IMR-90 (cell line): ENCODE measurements at places on chromosomes 12 and 14. TPM values are rescaled to one million over a fixed set of nuclear protein-coding genes. Genes with fewer than 3 reads are reported as not detected.

GRCh38 chr14:70595443-70596185 lies 4.8 kb downstream of the MED6 start:
- H3K4me3 ChIP-seq: no peak overlapping the region
- H3K27me3 ChIP-seq: no peaks in the 10 kb centered on the region
- H3K4me1 ChIP-seq: peaks cover 3% of the 10 kb centered on the region; the same call in 1 of the 2 replicates
- DNase-seq: peak; percentile 48
- H3K36me3 ChIP-seq: peaks cover 30% of the 10 kb centered on the region
- H3K27ac ChIP-seq: no peak overlapping the region

- H3K4me3 ChIP-seq: no peak overlapping the region
- H3K27me3 ChIP-seq: no peaks in the 10 kb centered on the region
- H3K36me3 ChIP-seq: 0 out of 2 replicates have a peak, but pooled peaks cover 4% of the 10 kb centered on the region
- no peak for DNase-seq
- no peak overlapping the region for H3K27ac ChIP-seq
These were observed 50.9 kb downstream of the TRAF3 start for GRCh38 chr14:102828151-102828550.

DNA sequence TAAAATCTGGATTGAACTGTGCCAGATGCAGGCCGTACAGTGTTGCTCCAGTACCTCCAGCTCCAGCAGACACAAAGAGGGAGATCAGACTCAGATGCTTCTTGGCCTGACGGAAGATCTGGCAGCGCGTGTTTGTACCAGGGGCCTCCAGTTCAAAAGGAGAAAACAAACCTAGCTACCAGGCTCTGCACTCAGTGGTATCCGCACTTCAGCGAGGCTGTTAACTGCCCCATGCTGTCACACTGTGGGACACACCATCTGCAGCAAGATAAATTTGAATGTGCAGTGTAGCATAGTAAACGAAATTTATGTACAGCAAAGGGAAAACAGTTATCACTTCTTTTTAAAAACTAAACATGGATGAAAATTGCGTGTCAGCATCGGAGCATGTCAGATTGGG lies 5.1 kb downstream of the DYNC1H1 start:
- no peak for DNase-seq
- no peaks in the 10 kb centered on the region for H3K27me3 ChIP-seq
- H3K36me3 ChIP-seq: peaks cover 8% of the 10 kb centered on the region
- no peak overlapping the region for H3K4me3 ChIP-seq
- peaks cover 2% of the 10 kb centered on the region for H3K4me1 ChIP-seq

DNA sequence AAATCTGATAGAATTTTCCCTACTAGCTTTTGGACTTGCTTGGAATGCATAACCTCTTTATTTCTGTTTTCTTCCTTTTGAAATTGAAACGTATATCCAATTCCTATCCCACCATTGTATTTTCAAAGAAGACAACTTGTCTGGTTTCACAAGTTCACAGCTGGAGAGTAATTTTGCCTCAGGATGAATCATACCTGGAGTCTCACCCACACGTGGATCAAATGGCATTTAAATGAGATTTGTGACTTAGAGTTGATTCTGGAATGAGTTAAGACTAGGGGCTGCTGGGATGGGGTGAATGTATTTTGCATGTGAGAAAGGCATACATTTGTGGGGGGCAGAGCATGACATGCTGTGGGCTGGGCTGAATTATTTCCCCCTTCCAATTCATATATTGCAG lies 516.5 kb upstream of the MGAT4C start:
- no peak overlapping the region for H3K4me3 ChIP-seq
- no peaks in the 10 kb centered on the region for H3K4me1 ChIP-seq
- H3K36me3 ChIP-seq: no peaks in the 10 kb centered on the region
- no peaks in the 10 kb centered on the region for H3K27me3 ChIP-seq
- DNase-seq: peak; percentile 43

- H3K36me3 ChIP-seq: no peaks in the 10 kb centered on the region
- H3K4me1 ChIP-seq: no peaks in the 10 kb centered on the region
- no peak for DNase-seq
- no peaks in the 10 kb centered on the region for H3K27me3 ChIP-seq
- no peak overlapping the region for H3K4me3 ChIP-seq
- no peak overlapping the region for H3K27ac ChIP-seq
These were observed 427.7 kb downstream of the FUT8 start for GRCh38 chr14:65840118-65840751.

- no peaks in the 10 kb centered on the region for H3K27me3 ChIP-seq
- no peak overlapping the region for H3K27ac ChIP-seq
- DNase-seq: no peak
- H3K36me3 ChIP-seq: no peaks in the 10 kb centered on the region
- H3K4me1 ChIP-seq: no peaks in the 10 kb centered on the region
These were observed 10.3 kb upstream of the SLCO1B3 start for GRCh38 chr12:20800160-20800559.

DNA sequence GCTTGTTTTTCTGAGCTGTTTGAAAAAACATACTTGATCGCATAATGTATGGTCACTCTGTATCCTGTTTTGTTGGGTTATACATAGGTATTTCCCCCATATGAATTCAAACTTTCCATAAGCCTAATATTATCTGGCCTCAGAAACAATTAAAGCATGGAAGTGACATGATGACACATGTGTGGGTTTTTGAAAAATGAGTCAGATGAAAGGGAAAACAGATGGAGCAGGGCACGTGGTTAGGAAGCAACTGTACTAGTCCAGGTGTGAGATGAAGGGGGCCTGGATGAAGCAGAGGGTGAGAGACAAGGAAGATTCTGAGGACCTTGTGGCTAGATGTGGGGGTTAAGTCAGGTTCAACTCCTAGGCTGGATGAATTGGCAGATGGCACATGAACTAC lies 92.7 kb upstream of the DNM1L start:
- peak; percentile 54 for DNase-seq
- H3K4me1 ChIP-seq: peaks cover 13% of the 10 kb centered on the region
- no peak overlapping the region for H3K4me3 ChIP-seq
- no peak overlapping the region for H3K27ac ChIP-seq
- H3K27me3 ChIP-seq: no peaks in the 10 kb centered on the region

DNA sequence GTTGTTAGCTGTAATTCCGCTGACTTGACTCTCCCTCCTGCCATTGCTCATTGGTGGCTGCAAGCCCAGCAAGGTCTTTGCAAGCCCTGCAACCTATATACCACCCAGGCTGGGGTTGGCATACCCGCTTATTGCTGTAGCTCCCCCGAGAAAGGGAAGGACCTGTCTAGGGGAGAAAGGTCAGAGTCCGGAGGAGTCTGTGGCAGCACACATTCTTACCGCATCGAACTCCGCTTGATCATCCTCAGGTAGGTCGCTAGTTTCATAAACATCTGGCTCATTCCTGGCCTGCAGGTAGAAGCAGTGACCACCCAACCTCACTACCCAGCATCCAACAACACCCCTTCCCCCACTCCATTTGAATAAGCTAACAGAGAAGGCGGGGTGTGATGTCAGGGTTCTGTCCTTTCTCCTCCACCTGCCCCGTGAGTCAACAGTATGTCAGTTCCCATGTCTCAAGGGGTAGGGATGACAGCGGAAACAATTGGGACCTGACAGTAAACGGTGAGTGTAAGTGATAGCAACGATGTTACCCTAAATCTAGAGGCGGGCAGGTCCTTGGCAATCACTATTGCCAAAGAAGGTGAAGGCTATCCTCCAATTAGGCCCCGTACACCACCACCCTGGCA lies 1.1 kb downstream of the DCTN2 start:
- H3K27me3 ChIP-seq: peaks cover 25% of the 10 kb centered on the region
- peak; percentile 12 for DNase-seq
- peaks cover 12% of the 10 kb centered on the region for H3K36me3 ChIP-seq
- peak overlapping the region; percentile 77 for H3K4me3 ChIP-seq
- H3K4me1 ChIP-seq: peaks cover 13% of the 10 kb centered on the region
- H3K27ac ChIP-seq: peak overlapping the region; percentile 77

DNA sequence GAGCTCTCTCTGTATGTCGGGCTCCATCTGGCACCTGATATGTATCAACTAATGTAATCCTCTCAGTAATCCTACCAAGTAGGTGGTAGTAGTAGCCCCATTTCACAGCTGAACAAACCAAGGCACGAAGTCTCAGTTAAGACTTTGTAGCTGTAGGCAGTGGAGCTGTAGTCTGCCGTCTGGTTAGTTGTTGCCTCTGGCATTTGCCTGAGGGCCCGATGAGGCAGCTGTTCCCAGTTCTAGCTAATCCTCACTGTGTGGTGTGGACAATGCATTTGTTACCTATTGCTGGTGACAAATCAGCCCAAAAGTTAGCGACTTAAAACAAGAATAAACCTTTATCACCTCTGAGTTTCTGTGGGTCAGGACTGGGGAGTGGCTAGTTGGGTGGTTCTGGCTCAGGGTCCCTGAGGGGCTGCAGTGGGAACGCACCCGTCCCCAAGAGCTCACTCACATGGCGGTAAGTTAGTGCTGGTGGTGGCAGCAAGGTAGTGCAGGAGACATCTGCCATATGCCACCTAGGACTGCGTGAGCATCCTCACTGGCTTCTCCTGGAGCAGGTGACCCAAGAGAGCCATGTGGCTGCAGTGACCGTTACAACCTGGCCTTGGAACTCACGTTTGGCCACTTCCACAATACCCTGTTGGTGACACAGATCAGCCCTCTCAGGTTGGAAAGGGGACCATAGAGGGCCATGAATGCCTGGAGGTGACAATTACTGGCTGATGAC lies 5.6 kb downstream of the AACS start:
- H3K4me1 ChIP-seq: peaks cover 3% of the 10 kb centered on the region
- H3K36me3 ChIP-seq: peaks cover 13% of the 10 kb centered on the region
- no peak overlapping the region for H3K27ac ChIP-seq
- DNase-seq: no peak

GRCh38 chr14:100610511-100611217 lies 23.4 kb upstream of the BEGAIN start:
- no peak overlapping the region for H3K4me3 ChIP-seq
- no peaks in the 10 kb centered on the region for H3K4me1 ChIP-seq
- no peaks in the 10 kb centered on the region for H3K36me3 ChIP-seq
- peak; percentile 36 for DNase-seq

DNA sequence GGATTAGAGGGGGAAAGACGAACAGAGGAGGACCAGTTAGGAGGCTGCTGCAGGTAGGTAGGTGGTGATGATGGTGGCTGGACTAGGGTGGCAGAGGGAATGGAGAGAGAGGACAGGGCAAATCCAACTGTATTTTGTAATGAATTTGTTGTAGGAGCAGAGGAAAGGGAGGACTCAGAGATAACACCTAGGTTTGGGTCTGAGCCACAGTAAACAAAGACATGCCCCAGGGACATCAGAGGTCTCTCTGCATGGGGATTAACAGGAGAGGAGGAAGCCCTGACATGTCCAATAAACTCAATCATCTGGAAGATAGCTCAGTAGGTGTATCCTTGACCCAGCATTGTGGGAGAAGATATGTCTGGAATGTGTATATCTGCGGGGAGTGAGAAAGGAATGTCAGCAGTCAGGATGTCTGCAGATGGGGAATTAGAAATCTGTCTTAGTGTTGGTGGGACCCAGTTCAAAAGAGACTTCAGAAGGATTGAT lies 4.7 kb upstream of the SLC48A1 start:
- H3K27me3 ChIP-seq: no peaks in the 10 kb centered on the region
- peak; percentile 25 for DNase-seq
- no peaks in the 10 kb centered on the region for H3K36me3 ChIP-seq
- H3K4me3 ChIP-seq: no peak overlapping the region

DNA sequence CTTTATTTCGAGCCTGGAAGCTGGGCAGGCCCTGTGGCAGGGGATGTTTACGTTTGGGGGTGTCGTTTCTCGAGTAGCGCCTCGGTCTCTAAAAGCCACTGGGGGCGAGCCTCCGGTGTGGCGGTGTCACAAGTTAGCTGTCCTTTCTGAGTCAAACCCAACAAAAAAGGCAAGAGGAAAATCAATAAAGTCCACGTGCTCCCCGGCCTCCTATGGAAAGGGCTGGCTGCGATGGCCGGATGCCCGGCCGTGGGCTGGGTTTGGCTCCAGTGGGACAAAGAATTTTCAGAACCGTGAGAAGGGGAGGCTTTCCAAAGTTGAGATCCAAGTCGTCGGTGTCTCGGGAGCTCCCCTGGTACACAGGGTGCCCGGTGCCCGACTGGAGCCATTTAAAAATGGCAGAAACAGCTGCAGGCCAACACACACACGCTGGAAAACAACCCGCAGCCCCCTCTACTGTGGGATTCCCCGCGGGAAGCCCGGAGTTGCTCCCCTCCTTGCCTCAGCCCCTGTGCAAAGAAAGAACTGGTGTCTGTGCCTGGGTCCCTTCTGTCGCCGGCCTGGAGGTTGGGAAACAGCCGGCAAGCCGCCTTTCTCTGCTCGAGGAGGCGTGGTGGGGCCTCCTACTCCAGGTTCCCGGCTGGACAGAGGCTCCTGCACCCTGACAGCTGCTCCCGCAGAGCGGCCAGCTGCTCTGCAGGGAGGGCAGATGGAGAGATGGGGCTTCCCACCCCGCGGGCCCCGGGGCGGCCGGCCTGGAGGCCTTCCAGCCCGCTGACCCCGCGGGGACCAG lies 1.9 kb downstream of the BCL7A start:
- H3K27ac ChIP-seq: peak overlapping the region; percentile 41; the same call in 1 of the 2 replicates
- H3K27me3 ChIP-seq: no peaks in the 10 kb centered on the region
- H3K36me3 ChIP-seq: no peaks in the 10 kb centered on the region
- peak; percentile 70 for DNase-seq

- H3K4me1 ChIP-seq: no peaks in the 10 kb centered on the region; the same call in 1 of the 2 replicates
- no peak for DNase-seq
These were observed 473.0 kb downstream of the RAD51B start for GRCh38 chr14:68292441-68293215.

DNA sequence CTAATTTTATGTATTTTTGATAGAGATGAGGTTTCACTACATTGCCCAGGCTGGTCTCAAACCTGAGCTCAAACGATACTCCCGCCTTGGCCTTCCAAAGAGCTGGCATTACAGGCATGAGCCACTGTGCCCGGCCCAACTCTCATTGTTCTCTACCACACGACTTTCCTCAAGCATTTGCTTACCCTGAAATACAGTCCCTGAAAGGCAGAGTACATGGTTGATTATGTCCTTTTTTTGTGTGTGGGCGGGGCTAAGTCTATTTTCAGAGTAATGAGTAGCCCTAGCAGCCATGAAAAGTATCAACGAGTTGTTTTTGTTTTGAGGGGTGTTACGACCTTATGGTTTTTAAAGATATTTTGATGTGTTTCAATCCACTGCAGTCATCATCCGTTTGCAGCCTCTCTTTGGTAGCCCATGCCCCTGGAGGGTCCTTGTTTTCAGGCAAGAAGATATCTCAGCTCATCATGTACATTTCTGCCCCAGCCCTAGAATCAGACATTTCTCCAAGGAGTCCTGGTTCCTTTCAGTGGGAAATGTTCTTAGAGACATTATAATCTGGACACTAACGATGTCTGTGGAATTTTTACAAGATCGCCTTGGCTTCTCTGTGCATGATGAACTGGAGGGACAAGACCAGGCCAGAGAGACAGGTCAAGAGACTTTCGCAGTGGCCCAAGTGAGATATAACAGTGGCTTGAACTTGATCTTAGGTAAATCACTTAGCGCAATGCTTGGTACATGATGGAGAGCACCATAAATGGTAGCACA lies 8.7 kb downstream of the ACACB start:
- DNase-seq: no peak
- no peak overlapping the region for H3K4me3 ChIP-seq
- no peak overlapping the region for H3K27ac ChIP-seq
- no peaks in the 10 kb centered on the region for H3K36me3 ChIP-seq
- H3K27me3 ChIP-seq: peaks cover 6% of the 10 kb centered on the region

- no peaks in the 10 kb centered on the region for H3K36me3 ChIP-seq
- peaks cover 7% of the 10 kb centered on the region for H3K27me3 ChIP-seq
- no peak overlapping the region for H3K4me3 ChIP-seq
- DNase-seq: no peak
- no peak overlapping the region for H3K27ac ChIP-seq
- no peaks in the 10 kb centered on the region for H3K4me1 ChIP-seq
These were observed 90.8 kb downstream of the STAB2 start for GRCh38 chr12:103677905-103678304.

CIDEB gene
- 0.19 TPM in 2 replicates for polyA plus RNA-seq

BHLHE41 gene
- 3.8 and 5.2 TPM in 2 replicates for polyA plus RNA-seq

CHMP4A gene
- 63.8 and 66.4 TPM in 2 replicates for polyA plus RNA-seq

CLEC12A gene
- not detected in 2 replicates for polyA plus RNA-seq

FAM186B gene
- 0.10 TPM in 2 replicates for polyA plus RNA-seq

OAS2 gene
- not detected in 2 replicates for polyA plus RNA-seq
